ENCODE measurements at places on chromosomes 2 and 18.

DNA sequence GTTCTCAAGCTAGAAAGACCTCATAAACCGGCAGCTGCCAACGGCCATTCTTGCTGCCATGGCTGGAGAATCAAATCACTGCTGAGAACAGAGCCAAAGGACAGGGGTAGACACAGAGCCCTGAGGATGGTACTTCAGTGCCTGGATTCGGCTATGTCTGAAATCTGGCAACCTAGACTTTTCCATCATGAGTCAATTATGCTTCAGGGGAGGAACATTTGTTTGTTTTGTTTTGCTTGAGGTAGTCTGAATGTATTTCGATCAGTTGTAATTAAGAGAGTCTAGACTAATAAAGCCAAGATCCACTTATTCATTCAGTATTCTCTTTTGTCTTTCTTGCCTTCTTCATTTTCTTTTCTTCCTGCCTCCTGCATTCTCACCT, 122.8 kb upstream of the SH3BP4 start:
- DNase-seq, result no peak

- DNase-seq, result no peak
Measured at GRCh38 chr18:50629148-50629631, 69.3 kb downstream of the MAPK4 start.

DNA sequence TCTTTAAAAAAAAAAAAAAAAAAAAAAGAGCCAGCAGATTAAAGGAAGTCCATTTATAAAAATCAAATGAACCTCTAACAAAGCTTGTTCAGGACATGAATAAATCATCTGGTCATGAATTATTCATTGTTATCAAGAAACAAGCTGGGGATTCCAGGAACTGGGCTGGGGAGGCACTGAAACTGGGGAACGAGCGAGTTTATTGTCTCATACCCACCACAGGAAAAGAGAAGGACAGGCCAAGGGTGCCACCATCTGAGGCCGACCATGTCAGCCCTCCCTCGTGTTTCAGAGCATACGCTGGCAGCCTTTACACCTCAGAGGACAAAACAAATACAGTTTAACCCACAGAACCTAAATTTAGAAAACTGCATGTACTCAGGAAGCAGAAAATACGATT, 164.2 kb downstream of the VWC2L start:
- DNase-seq, result no peak

GRCh38 chr2:144382849-144383248, 137.1 kb downstream of the ZEB2 start:
- DNase-seq, result no peak

DNA sequence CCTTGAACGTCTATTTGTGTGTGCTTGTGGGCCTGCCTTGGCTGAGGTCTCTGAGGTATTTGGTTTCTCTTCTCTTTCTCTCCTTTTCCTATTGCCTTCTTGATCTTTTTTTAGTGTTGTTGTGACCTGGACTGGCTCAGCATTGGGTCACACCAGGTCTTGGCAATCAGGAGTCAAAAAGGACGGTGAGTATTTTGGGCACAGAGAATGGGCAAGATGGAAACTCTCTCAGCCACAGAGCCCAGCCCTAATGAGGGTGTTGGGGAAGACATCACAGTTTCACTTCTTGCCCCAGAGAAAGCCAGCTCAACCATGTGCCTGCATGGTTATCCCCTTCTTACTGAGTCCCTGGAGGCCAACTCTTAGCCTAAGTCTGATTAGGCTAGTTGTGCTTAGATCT, 13.7 kb upstream of the INO80C start:
- no peak for DNase-seq

DNA sequence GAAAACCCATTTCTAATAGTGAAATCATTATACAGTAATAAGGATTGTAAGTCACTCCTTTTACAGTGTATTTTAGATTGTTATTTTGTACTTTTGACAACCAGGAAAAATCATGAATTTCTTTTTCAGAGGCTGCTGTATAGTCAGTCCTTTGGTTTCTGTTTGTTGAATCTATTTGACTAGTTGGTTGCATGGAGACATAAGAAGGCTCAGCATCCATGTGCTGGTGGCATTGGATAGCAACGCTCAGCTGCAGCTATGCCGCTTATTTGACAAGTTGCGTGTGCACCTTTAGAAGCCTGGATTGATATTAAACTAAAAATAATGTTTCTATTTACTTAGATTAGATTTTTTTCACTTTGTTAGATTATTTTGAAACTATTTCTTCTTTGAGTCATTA, 254.1 kb upstream of the SYT4 start:
- DNase-seq, result no peak

DNA sequence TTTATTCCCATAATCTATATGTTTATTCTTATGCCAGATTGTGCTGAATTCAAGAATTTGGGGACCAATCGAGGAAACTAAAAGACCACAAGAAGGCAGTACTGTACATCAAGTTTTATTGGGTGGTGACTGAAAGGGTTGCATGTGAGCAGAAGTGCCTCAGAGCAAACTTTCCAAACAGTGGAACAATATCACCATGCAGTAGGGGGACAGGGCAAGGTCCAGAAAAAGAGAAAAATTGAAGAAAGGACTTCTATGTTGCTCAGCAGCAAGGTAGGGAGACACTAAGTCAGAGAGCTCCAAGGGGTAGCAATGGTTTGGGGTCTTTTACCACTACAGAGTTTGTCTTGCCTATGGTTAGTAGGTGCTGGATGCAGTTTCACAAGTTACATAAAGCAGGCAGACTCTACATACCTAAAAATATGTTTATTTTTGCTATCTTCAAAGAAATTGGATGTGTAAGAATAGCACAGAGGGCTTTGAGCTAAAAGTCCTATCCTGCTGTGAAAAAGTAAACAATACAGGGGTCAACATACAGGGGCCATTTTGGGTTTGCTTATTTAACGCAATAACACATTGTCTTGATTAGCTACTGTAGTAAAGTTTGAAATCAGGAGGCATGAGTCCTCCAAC, 43.8 kb upstream of the ZBTB14 start:
- no peak for DNase-seq

DNA sequence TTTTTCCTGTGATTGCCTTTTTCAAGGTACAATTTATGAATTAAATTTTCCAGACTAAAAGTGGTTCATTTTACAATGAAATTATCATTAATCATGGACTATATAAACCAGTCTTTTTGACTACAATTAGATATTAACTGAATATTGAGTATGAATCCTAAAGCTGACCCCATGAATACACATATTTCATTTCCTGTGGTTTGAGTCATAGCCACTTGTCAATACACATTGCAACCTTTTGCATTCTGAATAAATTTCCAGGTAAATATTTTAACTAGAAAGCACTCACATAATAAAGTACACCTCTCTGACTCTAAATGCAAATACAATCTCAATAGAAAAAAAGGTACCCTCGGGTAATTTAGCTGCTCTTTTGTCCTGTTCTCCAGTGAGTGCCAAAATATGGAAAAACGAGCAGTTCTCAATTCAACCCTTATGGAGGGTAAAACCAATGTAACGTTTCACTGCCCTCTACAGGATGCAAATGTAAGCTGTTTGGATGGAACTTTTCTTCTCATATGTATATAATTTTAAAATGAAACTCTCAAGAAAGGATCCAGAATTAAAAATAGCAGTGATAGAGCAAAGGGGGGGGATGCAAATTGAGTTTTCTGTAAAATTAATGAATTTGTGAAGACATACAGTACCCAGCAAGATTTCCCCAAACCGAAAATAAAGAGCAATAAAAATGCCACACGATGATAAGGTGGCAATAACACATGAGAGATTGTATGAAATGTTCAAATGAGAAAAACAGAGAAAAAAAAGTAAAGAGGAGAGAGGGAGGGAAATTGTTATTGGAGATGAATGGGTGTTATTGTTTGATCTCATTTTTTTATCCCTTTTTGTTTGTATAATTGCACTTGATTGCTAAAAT, 1795.7 kb upstream of the PIK3C3 start:
- no peak for DNase-seq

GRCh38 chr2:164141271-164141670, 405.5 kb upstream of the FIGN start:
- no peak for DNase-seq

DNA sequence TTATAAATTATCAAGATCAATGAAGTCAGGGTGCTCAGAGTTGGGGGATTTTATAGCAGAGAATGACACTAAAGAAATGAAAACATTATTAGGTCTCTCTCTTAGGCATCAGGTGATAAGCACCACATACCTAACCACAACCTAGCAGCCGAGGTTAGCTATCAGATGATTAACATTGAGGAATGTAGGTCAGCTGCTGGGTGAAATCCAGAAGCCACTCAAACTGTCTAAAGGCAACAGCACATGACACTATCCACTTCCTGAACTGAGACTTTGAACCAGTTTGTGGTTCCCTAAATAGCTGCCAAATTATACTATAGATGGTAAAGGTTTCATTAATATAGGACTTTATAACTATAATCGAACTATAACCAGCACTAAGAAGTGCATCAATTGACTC, 4.7 kb downstream of the EPG5 start:
- DNase-seq, result peak; percentile 16

GRCh38 chr2:173050684-173051083, 25.0 kb upstream of the MAP3K20 start:
- DNase-seq, result no peak

- DNase-seq, result no peak
Measured at GRCh38 chr2:98445177-98445682, 572 bp downstream of the INPP4A start.

DNA sequence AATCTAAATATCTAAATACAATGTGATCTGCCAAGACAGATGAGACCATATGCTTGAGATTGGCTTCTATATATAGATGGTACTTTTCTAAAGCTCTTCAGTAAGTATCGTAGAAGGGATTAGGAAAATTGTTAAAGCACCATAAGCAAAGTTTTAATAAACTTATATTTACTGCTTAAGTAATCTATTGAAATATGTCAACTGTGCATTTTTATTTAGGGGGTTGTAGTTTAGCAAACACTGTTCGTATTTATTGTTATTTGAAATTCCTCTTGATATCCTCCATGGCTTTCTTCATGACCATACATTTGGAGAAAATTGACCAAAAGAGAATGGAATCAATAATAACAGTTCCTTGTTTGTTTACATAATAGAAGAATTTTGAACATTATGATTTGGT, 102.7 kb downstream of the MIB1 start:
- DNase-seq, result no peak

- no peak for DNase-seq
Measured at GRCh38 chr2:195912079-195912478, 156.6 kb downstream of the DNAH7 start.

GRCh38 chr2:231037731-231038482, 584 bp downstream of the C2orf72 start:
- no peak for DNase-seq

DNA sequence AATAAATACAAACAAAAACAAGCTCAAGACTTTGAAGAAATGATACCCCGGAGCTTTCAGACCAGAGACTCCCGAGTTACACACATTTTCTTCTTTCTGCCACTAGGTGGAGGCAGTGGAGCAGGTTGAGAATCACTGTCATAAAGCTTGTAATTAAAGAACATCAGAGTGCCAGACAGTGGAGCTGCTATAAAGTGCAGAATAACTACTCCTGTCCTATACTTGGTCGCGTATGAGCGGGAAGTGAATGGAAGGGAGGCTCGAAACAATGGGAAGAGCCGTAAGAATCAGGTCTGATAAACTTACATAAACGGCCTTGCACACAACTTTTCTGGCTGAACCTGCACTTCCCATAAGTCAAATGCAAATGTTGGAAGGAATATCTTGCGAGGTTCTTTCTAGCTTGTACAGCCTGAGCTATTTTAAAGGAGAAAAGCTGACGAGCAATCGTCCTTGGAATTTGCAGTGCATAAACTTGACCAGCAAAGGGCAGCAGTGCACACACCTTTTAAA, 189.0 kb downstream of the RPIA start:
- no peak for DNase-seq

DNA sequence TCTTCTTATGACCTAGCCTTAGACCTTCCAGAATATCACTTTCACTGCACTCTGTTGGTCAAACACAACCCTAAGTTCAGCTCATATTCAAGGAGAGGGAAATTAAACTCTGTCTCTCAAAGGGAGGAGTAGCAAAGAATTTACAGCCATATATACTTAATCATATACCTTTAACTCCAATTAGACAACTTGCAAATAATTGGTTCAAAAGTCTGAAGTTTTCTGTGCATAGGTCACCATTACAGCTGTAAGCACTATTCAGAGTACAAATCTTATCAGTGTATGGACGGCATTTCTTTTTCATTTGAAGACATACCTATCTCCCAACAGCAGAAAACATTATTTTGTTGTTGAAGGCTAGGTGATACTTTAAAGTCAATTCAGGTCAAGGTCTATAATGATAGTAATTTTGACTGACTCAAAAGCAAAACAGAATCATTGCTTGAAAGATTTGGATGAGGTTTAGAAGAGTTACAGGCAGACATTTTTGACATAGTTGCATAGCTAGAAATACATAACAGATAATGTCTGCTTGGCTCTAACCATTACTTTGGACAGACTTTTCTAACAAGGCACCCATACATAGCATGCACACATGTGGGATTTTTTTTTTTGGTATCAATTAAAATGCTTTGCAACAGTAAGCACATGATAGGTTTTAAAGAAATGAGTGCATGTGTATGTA, 131.5 kb downstream of the CPS1 start:
- DNase-seq, result no peak

GRCh38 chr2:85428343-85428881, 9.9 kb downstream of the SH2D6 start:
- DNase-seq, result no peak

DNA sequence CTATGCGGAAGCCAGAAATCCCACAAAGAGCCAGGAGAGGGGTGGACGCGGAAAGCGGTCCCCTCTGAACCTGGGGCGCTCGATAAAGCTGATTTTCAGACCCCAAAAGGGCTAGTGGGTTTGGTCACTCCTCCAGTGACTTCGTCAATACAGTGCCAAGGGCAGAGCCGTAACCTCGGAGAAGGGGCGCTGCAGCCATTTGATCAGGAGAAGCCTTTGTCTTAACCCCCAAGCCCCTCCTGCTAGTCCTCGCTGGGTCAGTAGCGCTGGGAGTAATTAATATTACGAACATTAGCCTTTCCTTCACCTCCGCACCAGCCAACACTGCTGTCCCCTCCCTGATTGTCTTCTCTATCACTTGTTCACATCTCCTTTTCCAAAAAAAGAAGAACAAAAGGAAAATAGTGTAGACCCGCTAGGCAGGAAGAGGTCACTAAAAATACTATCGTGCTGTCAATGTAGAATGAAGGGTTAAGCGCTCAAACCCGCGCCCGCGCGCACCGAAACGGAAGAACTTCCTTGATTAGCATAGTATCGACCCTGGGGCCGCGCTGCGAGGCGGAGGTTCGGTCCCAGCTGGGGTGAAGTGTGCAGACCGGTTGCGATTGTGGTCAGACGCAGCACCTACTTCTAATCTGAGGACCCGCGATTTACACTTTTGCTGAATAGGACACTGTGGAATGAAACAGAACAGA, 63.2 kb upstream of the MAPRE2 start:
- peak; percentile 33 for DNase-seq

- no peak for DNase-seq
Measured at GRCh38 chr18:74050807-74051206, 96.8 kb downstream of the FBXO15 start.
